NCI-H2081 treated with DMSO at 0.1 percent for 48 hours (cell line): ENCODE measurements at places on chromosomes 2 and 18.

- no peak for DNase-seq
These were observed 77.7 kb downstream of the RHOB start for GRCh38 chr2:20524412-20525040.

GRCh38 chr18:78240101-78240500 is 739.5 kb upstream of the SALL3 start:
- DNase-seq = no peak

- DNase-seq = no peak
These were observed 50.7 kb upstream of the PAIP2B start for GRCh38 chr2:71277536-71278103.

DNA sequence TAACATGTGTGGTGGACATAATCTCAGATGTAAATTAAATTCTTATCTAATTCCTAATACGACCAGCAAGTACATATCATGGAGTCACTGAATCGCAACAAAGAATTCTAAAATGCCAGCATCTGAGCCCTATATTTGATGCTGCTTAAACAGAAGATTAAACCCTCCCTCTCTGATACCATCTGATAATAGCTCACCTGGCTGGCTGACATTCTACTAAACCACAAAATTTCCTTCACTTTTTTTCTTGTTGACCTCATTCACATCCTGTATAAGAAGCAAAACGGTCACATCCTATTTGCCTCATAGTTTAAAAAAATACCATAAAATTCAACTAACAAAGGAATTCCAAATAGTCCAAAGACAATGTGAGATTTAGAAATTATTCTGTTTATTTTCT is 371.6 kb upstream of the SLC8A1 start:
- DNase-seq = no peak

DNA sequence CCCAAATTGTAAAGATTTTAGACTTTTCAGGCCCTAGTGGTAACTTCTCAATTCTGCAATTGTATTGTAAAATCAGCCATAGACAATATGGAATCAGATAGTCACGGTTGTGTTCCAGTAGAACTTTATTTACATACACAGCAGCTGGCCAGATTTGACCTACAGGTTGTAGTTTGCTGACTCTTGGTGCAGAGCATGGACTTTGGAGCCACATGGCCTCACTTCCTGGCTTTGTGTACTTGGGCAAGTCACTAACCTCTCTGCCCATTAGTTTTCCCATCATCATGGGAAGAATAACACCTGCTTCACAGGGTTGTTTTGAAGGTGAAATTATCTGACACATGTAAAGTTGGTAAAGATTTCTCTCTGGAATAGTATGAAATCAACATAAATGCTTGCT is 147.6 kb downstream of the TMEM200C start:
- no peak for DNase-seq

- DNase-seq = no peak
These were observed 23.0 kb downstream of the SMYD1 start for GRCh38 chr2:88090446-88091283.
